ENCODE measurements at places on chromosomes 7 and 10.

DNA sequence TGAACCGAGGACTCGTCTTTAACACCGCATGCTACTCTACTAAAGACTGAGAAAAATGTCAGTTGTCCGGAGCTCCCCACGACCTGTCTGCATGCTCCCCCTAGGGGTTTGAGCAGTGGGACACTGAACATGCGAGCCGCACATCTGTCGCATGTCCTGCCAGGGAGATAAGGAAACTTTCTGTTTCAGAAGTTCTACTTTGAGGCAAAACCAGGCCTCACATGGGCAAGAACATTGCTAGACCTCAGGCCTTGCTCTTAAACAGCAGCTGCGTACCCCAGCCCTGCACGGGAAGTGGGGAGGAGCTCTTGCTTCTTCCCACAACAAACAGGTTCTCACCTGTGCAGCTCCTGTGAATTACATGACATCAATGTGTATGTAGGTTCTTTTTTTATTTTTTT is 30.3 kb upstream of the HERPUD2 start:
- DNase-seq: no peak

DNA sequence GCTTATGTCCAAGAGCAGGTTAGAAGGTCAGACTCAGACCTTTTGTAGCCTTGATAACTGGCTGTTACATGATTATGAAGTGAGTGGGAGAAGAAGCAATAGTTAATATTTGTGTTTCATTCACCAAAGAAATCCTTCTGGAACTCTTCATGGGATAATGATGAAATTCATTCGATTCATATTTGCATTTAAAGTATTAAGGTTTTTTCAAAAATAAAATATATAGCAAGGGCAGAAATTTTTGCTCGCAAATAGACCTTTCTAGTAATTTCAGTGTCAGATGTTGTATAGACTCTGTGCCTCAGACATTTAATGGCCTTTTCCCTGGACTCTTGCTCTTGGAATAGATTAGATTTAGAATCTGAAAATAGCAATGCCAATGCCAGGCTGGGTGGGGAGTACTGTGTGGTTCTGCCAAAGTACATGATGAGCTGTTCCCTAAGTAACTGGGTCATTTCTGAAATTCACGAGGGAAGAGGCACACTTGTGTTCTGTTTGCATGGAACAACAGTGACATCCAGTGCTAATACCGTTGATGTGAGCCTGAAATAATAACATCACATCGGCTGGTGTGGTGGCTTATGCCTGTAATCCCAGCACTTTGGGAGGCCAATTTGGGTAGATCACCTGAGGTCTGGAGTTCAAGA is 119.2 kb downstream of the MBL2 start:
- no peak for DNase-seq

- no peak for DNase-seq
These were observed 21.7 kb downstream of the TRIM8 start for GRCh38 chr10:102665904-102666509.

DNA sequence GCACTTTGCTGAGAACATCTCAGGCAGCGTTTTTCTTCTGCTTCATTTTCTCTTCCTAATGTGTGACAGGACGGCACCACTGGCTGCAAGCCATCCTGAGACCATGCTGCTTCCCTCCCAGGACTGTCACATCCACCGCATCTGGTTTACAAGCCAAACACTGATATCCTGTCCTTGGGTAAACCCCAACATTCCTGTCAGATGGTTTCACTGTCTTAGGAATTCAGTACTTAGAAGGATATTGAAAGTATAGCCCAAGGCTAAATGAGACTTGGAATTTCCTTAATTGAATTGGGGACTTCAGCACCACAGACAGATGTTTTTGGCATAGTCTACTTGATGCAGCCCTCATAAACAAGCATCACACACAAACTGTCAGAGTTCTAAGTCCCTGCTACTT is 74.2 kb upstream of the PLXNA4 start:
- DNase-seq: no peak

DNA sequence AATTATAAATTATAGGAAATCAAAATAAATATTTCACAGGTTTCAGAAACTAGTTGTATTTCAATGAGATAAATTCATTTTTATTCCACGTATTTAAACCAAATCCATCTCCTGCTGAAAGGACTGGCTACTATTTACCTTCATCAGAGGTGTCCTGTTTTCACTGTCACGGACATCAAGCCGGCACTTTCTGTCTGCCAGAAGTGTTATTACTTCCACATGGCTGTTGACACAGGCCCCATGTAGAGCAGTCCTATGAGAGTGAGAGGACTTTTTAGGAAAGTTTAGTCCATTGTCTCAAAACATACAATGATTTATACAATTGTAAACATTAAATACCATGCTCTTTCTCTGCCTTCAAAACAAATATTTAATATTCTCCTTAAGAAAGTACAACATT is 100.4 kb upstream of the ACBD5 start:
- peak; percentile 57 for DNase-seq

- DNase-seq: no peak
These were observed 5.1 kb upstream of the BLVRA start for GRCh38 chr7:43753271-43753810.

DNA sequence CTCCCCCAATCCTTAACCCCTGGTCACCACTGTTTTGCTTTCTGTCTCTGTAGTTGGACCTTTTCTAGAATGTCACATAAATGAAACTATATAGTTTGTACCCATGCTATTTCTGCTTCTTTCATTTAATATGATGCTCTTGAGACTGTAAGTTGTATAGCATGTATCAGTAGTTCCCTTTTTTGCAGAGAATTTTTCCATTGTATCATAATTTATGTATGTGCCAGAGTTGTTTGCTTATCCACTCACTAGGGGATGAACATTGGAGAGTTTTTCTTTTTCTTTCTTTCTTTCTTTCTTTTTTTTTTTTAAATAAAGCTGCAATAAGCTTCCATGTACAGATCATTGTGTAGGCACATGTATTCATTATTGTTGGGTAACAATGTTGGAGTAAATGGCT is 544.8 kb downstream of the CNTNAP2 start:
- DNase-seq: no peak

DNA sequence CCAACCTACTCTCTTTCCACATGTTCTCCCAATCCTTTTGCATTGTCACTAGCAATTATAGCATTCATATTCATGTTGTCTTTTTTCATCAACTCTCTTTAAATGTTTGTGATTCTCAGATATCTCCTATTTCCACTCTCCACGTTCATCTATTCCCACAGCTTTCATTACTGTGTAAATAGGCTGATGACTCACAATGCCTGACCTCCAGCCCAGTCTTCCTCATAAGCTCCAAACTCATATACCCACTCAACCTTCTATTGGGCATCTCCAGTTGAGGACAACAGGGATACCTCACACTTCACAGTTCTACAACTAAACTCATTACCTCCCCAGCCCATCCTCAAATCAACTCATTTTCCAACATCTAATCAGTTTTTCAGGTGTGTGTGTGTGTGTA is 194.1 kb downstream of the DGKI start:
- DNase-seq: no peak

DNA sequence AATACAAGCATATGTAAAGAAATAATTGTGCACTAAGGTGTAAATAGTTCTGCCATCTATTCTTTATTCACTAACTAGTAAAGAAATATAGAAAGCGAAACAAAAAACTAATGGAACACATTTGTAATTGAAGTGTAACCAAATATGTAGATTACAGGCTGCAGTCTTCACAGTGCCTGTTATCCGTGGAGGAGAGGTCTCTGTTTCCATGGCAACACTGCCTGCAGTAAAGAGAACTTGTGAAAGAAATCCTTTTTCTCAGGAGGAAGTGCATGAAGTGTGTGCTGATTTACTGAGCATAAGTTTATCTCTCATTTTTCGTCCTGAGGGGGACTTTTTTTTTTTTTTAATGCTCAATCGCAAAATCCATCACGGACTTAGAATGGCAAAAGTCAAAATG is 102.5 kb downstream of the APBB1IP start:
- DNase-seq: no peak

DNA sequence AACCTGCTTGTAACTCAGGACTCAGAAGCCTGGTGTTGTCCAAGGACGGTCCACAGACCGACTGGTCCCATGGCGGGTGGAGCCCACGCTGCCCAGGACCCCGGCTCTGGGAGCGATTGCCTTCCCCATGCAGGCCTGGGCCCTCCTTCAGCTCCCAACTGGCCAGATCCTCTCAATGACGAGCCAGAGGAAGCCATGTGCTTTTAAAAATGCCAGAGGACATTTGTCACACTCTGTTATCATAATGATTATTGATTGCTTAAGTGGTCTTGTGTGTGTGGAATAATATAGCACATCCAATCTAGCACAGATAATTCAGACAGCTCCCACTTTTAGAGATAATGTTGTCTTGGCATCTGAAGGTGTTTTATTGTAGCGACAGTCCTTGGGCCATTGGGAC is 22.6 kb upstream of the OGDHL start:
- DNase-seq: no peak

- DNase-seq: no peak
These were observed 24.9 kb downstream of the TCAF1 start for GRCh38 chr7:143877098-143877497.

- no peak for DNase-seq
These were observed 45.7 kb downstream of the UNC5B start for GRCh38 chr10:71258046-71258445.

DNA sequence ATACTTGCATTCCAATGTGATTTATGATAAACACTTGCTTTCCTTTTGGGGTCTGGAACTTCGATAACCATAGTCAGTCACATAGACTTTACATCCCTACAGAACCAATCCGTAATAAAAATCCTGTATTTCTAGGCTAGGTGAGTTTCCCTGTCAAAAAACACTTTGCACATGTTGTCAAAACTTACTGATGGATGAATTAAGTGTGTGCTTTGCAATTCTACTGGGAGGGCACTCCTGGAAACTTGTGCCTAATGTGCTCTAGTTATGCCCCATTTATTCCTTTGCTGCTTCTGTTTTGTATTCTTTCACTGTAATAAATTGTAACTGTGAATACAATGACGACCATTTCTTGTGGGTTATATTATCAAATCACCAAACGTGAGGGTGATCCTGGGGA is 684.8 kb upstream of the PCDH15 start:
- no peak for DNase-seq

GRCh38 chr7:36021917-36022550 is 131.0 kb upstream of the EEPD1 start:
- DNase-seq: no peak

- no peak for DNase-seq
These were observed 113.5 kb downstream of the AHR start for GRCh38 chr7:17411922-17412321.

DNA sequence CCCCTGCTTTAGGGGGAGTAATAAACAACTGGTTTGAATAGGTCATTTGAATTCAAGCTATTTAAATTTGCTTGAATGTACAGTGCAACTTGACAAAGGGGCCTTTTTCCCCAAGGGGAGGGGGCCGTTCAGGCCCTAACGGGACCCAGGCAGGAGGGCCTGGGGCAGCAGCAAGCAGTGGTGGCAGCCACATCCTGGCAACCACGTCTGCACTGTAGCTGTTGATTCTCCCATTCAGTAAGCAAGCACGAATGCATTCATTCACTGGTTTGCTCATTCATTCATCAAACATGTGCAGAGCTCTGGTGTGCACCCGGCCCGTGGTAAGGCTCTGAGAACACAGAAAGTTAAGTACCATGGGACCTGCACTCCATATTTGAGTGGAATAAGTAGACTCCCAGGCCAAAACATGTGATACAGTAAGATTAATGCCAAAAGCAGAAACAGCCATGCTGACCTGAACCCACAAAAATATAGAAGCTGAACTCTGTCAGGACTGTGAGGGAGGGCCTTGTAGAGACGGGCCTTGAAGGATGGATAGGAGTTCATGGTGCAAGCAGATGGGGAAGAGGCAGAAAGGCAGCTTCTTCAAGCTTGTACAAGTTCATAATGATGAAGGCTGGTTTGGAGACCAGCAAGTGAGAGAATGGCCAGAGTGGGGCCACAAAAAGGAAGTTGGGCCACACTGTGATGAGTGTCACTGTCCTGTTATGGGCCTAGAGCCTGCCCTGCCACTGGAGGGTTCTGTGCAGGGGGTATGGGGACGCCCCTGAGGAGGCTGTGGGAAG is 29.3 kb upstream of the C10orf53 start:
- no peak for DNase-seq

DNA sequence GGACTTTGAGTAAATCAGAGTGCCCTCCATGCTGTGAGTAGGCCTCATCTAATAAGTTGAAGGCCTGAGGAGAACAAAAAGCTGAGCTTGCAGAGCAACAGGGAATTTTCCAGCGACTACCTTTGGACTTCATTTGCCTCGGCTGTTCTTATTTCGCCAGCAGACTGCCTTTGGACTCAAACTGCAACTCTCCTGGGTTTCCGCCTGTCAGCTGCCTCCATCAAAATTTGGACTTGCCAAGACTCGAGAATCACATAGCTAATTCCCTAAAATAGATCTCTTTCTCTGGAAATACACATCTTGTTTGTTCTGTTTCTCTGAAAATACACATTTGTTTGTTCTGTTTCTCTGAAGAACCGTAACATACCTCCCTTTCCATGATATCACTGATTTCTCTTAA is 93.8 kb downstream of the ITGB8 start:
- no peak for DNase-seq

DNA sequence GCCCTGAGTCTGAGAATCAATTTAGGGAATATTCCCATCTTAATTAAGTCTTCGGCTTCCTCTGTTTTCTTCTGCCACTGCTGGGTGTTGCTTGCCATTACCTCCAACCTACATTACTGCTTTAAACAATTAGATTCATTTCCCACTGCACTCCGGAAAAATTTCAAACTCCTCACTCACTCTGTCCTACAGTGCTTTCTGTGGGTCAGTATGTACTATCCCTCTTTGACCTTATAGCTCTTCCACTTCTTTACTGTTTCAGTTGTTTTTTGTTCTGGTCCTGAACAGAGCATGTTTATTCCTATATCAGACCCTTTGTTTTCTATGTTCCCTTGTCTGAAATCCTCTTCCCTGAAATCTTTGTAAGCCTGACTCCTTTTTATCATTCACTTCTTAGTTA is 160.6 kb downstream of the MAGI2 start:
- DNase-seq: no peak

DNA sequence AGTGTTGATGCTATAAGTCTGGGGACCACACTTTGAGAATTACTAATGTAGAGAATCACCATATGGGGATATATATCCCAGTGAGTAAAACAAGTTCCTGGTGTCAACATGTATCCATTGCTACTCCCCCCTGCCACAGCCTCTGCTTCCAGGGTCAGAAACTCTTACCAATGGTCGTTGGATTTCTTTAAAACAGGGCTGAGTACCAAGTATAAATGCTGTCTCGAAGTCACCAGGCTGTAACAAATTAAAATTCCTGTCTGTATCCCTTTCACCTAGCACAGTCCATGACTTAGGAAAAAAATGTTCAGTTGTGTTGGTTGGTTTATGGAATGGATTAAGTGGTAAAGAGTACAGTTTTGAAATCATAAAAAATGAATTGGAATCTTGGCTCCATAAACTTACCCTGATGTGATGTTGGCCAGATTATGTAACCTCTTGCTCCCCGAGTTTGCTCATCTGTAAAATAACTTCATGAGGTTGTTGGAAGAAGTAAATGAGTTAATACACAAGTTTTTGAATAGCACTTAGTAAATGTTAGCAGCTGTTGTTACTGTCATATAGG is 364.0 kb upstream of the LRGUK start:
- no peak for DNase-seq

- no peak for DNase-seq
These were observed 8.3 kb upstream of the EBF3 start for GRCh38 chr10:129972145-129972965.

- no peak for DNase-seq
These were observed 549.5 kb upstream of the GRM3 start for GRCh38 chr7:86094166-86094669.

GRCh38 chr10:17138460-17139042 is 8.9 kb upstream of the CUBN start:
- no peak for DNase-seq

Measured in NCI-H510A treated with DMSO at 0.1 percent for 48 hours (cell line).